Upper lobe of left lung (tissue), 6 donors: ENCODE measurements at places on chromosomes 2 and 18. TPM values are rescaled to one million over a fixed set of nuclear protein-coding genes. Genes with fewer than 3 reads are reported as not detected.

DNA sequence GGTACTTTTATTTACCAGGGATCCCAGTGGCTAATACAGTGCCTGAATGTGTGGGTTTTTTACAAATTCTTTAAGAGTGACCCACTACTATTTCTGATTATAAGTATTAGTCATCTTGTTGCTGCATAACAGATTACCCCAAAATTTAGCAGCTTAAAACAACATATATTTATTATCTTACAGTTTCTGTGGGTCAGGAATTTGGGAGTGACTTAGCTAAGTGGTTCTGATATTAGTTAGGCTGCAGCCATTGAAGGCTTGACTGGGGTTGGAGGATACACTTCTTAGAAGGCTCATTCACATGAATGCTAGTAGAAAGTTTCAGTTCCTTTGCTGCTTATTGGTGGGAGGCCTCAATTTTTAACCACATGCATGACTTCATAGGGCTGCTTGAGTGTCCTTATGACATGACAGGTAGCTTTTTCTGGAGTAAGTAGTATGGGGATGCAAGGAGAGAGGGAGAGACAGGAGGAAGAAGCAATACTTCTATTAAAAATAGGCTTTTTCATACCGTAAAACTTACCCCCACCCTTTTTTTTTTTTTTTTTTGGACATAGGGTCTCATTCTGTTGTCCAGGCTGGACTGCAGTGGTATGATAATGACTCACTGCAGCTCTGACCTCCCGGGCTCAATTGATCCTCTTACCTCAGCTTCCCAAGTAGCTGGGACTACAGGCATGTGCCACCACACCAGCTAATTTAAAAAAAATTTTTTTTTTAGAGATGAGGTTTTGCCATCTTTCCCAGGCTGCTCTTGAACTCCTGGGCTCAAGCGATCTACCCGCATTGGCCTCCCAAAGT is 13.3 kb upstream of the POLE4 start:
- H3K4me1 ChIP-seq, result no peaks in the 10 kb centered on the region
- H3K27me3 ChIP-seq, result no peaks in the 10 kb centered on the region
- H3K36me3 ChIP-seq, result no peaks in the 10 kb centered on the region
- H3K4me3 ChIP-seq, result no peak overlapping the region
- H3K27ac ChIP-seq, result no peak overlapping the region

GRCh38 chr18:77110400-77110799 is 22.2 kb downstream of the MBP start:
- no peak for DNase-seq
- H3K4me3 ChIP-seq, result no peak overlapping the region
- peaks cover 60% of the 10 kb centered on the region for H3K4me1 ChIP-seq
- H3K27ac ChIP-seq, result no peak overlapping the region
- H3K27me3 ChIP-seq, result no peaks in the 10 kb centered on the region

DYNAP gene
- total RNA-seq, result not detected

DNA sequence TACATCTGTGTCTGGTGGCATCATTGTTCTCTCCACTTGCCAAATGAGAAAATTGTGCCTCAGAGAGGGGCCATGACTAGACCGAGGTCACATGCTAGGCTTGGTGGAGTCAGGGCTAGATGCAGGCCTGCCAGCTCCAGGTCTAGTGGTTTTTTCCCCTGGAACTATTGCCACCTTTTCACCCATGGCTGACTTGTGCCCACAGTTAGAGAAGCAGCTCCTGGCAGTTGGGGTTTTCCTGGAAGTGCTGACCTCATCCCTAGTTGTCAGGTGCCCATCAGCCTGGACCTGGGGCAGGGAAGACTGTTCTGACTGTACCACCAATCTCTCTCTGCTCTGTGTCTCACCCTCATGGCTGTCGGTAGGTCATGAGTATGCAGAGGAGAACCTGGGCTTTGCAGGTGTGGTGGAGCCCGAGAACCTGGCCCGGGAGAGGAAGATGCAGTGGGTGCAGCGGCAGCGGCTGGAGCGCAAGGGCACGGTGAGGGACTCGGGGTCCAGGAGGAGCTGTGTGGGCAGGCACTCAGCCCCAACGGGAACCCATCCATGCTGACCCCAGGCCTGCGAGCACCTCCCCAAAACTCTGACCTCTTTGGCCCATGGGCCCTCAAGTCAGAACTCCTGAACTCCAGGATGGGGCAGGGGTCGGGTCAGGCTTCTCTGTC is 12.4 kb upstream of the CATIP start:
- H3K27me3 ChIP-seq, result no peaks in the 10 kb centered on the region
- H3K36me3 ChIP-seq, result peaks cover 20% of the 10 kb centered on the region
- no peak overlapping the region for H3K27ac ChIP-seq
- no peak overlapping the region for H3K4me3 ChIP-seq

KCNF1 gene
- 0.15 TPM for total RNA-seq

OR6B2 gene
- not detected for total RNA-seq
